ENCODE measurements at places on chromosomes 7 and 10. TPM values are rescaled to one million over a fixed set of nuclear protein-coding genes. Genes with fewer than 3 reads are reported as not detected.

Gene C10orf62
- total RNA-seq, result not detected

Gene ANKRD30A
- not detected for total RNA-seq

Gene FAM13C
- not detected for total RNA-seq

Gene STEAP1B
- total RNA-seq, result not detected

DNA sequence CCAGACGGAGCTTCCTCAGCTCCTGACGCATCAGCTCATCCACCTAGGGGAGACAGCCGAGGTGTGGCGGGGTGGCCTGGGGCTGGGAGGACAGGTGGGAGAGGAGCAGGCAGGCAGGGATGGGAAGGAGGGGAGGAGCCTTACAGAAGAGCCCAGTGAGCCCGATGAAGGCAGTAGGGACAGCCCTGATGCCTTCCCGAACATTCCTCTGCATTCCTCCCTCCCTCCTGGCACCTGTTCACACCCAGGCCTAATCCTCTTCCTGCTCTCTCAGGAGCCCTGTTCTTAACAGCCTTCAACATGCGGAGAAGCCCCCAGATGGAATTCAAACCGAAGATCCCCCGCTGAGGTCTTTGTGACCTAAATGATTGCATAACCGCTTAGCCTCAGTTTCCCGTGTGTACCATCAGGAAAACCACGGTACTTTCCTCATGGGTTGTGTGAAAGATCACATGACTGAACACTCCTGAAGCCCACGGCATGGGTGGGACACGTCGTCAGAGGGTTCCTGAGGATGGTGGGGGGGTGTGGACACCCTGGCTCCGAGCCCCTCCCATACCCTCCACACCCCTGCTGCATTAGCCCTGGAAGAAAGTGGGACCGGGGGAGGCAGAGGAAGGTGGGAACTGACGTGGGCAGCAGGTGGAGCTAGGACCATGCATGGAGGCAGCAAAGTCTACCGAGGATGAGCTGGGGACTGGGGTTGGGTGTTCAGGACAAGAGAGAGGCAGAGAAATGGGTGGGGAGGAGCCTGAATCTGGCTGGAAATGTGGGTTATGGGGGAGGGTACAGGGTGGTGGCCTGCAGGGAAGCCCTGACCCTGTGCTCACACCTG is 8.8 kb upstream of the ASB10 start:
- DNase-seq, result no peak

DNA sequence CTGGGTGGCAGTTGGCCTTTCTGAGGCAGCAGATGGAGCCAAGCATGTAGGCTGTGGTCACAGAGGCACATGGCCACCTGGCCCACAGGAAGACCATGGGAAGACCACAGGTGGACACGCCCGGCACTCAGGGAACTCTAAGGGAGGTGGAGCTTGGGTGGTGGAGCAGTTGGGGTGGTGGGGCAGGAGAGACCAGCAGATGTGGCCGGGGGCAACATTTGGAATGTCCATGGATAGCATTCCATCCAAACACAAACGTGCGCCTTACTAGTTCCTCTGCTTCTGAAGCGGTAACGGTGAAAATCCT is 290.9 kb downstream of the PTPRN2 start:
- no peak for DNase-seq

DNA sequence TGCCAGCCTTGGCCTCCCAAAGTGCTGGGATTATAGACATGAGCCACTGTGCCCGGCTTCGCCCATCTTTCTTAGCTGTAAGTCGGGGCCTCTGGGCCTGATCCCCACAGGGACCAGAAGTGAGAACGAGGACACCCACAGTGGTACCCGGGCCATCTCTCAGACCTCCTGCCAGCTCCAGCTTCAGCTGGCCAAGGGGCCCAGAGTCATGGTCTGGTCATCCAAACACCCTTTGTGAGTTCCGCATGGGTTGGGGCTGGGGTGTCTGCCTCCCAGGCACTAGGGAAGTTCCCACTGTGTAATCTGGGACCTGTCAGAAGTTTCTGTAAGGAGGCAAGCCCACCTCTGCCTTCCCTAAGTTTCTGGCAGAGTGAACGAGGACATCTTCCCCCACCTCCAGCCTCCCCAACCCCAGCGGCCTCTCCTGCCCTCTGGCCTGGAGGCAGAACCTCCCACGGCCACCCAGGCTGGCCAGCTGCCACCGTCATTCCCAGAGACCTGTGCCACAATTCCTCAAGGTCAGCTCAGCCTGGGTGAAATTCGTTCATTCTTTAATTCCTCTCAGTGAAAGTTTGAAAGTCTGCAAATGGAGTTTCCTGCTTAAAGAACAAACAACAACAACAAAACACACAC is 19.5 kb upstream of the FOXL3 start:
- DNase-seq, result no peak

GRCh38 chr10:77587416-77587790 is 50.2 kb downstream of the KCNMA1 start:
- DNase-seq, result no peak

GRCh38 chr7:17266565-17266964 is 31.9 kb upstream of the AHR start:
- DNase-seq, result no peak

DNA sequence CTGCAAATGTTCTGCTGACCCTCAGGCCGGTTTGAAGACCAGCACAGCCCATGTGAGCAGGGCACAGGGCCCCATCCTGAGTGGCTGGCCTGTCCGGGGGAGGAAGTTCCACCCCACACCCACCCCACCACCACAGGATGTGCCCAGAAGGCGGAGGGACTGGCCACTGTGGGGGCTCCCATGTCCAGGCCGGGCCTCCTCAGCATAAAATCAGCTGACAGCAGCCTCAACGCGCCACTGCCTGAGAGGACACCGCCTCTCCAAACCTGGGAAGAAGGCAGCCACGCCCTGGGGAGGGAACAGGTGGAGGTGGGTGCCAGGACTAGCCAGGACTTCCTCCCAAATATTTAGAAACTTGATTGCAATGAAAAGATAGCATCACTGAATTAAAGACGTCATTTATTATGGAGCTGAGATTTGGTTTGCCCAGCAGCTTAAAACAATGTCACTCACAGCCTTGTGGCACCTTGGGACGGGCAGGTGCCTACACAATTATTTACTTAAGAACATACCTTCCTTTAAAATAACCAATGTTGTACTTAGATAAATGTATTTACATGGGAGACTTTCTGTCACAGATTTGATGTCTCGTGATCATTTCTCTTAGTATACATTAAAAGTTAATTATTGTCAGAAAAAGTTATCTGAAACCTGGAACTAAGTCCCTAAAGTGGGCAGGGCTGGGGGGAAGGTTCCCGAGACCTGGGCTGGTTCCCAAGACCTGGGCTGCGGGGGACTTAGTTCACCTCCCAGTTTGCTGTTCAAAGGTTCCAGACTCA is 27.3 kb upstream of the FAM20C start:
- DNase-seq, result no peak

DNA sequence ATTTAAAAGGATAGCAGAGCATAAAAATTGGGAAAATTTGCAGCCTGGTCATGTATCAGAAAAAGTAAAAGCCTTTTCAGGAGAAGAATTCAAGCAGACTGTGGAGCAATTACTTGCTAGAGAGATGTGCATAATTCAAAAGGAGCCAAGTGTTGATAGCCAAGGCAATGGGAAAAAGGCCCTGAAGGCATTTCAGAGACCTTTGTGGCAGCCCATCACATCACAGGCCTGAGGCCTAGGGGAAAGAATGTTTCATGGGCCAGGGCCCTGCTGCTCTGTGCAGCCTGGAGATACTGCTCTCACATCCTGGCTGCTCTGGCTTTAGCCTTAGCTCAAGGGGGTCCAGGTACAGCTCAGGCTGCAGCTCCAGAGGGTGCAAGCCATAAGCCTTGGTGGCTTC is 152.9 kb downstream of the MAGI2 start:
- no peak for DNase-seq

DNA sequence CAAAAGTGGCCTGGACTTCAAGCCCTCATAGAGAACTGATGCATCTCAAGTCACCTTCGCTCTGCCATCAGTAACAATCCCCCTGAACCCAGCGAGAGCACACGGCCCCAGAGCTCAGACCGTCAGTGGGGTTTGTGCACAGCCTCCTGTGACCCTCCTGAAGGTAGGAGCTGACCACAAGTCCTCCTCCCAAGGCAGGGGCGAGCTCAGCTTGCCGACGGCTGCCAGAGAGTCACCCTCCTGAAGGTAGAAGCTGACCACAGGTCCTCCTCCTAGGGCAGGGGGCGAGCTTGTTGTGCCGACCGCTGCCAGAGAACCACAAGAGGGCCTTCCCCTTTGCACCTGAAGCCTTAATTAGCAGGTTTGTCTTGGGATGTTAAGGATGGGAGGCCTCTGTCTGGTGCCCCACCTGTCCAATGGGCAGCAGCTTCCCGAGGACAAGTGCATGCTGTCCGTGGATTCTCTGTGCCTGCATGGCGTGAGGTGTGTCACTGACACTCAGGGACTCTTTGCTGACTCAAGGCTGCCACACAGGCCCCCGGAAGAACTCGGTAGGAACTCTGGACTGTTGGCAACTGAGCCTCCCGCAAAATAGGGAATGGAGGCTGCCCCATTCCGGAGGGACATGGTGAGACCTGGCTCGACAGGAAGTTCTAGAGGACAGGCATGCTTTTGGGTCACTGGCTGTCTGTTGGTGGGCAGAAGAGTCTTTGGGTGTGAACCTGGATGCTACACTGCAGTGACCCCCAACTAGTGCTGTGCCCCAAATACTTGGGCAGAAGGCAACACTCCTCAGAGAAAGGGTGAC is 487.4 kb downstream of the DNAJB6 start:
- no peak for DNase-seq

- no peak for DNase-seq
Observed at GRCh38 chr7:127962589-127963361, 68.5 kb downstream of the LRRC4 start.

DNA sequence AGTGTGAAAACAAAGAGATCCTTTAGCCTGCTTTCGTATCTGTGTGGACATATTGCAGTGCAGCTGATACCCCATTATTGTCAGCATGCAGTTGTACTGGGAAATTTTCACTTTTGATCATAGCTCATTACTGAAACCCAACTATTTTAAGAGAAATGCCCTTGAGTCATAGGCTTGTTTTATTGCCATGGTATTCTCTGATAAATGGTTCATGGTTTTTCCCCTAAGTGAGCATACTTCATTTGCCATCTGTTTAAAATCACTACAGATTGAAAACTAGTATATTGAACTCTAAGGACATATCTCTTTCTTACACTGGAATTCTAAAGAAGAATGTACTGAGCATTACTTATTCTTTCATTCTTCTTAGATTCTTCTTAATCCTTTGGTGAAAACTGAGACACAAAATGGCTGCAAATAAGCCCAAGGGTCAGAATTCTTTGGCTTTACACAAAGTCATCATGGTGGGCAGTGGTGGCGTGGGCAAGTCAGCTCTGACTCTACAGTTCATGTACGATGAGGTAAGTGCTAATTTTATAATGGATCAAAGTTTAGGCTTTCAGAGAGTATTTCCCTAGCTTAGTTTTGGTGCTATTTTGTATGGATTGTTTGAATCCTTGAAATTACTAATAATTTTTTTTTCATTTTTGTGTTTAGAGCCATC is 63.0 kb downstream of the RALA start:
- no peak for DNase-seq

GRCh38 chr7:85103962-85104361 is 82.9 kb downstream of the SEMA3D start:
- DNase-seq, result no peak

DNA sequence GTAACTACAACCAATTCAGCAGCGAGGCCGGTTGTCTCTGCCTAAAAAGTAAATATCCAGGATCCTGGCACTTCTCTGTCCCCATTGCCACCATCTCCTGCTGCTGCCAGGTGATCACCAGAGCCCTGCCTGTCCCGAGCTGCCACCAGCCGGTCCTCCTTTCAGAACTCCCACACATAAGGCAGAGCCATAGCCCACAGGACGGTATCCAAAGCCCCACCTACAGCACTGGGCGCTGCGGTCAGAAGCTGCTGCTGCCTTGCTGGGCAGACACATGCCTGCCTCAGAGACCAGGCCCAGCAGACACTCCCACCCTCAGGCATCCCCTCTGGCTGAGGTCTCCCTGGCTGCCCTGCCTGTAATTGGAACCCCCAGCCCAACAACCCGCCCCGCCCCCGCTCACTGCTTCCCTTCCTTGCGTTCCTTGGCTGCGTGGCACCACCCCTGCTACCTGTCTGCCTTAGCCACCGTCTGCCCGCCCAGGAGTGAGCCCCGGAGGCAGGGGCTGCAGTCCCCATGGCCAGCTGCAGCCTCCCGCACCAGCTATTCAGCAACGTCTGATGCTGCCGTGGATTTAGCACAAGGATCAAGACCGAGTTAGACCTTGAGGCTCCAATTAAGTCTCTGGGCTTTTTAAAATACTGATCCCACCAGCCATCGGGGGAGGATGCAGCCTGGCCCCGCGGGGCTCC is 100.7 kb downstream of the CYTH3 start:
- no peak for DNase-seq

GRCh38 chr7:43577485-43577951 is 5.4 kb upstream of the STK17A start:
- DNase-seq, result no peak
